ENCODE measurements at places on chromosomes 5 and 9.

GRCh38 chr5:178165581-178165980 lies 11.9 kb upstream of the NHP2 start:
- no peaks in the 10 kb centered on the region for H3K27me3 ChIP-seq
- H3K4me1 ChIP-seq: peaks cover 11% of the 10 kb centered on the region
- no peaks in the 10 kb centered on the region for H3K36me3 ChIP-seq

- no peaks in the 10 kb centered on the region for H3K27me3 ChIP-seq
- no peak overlapping the region for H3K4me3 ChIP-seq
- DNase-seq: peak; percentile 60
- no peak overlapping the region for H3K27ac ChIP-seq
Observed at GRCh38 chr5:126676195-126676624, 75.5 kb downstream of the PHAX start.

- no peak for DNase-seq
- no peaks in the 10 kb centered on the region for H3K36me3 ChIP-seq
- 0 out of 2 replicates have a peak, but pooled peaks cover 6% of the 10 kb centered on the region for H3K27me3 ChIP-seq
- no peak overlapping the region for H3K4me3 ChIP-seq
- peaks cover 7% of the 10 kb centered on the region for H3K4me1 ChIP-seq
- no peak overlapping the region for H3K27ac ChIP-seq
Observed at GRCh38 chr5:169354263-169354662, 53.3 kb upstream of the SLIT3 start.

DNA sequence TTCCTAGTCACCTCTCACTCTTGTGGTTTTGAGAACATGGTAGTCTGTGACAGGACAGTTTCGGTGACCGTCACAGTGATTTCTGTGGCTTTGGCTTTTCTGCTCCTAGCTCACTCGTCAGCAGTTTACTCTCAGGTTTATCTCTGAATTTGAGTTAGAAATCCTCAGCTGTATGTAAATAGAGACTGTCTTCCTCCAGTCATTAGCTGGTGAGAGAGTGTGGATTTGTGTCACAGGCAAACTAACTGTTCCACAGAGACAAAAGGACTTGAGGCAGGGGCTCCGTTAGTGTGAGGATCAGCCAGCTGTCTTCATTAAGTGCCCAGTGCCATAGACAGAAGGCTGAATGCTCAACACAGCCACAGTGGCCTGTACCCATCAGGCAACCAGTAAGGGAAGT lies 131.4 kb downstream of the CD180 start:
- no peak for DNase-seq
- H3K36me3 ChIP-seq: no peaks in the 10 kb centered on the region
- no peak overlapping the region for H3K4me3 ChIP-seq
- no peak overlapping the region for H3K27ac ChIP-seq
- peaks cover 27% of the 10 kb centered on the region for H3K27me3 ChIP-seq

- H3K4me1 ChIP-seq: peaks cover 17% of the 10 kb centered on the region
- H3K27me3 ChIP-seq: no peaks in the 10 kb centered on the region
- H3K4me3 ChIP-seq: no peak overlapping the region
- peaks cover 47% of the 10 kb centered on the region for H3K36me3 ChIP-seq
- H3K27ac ChIP-seq: peak overlapping the region; percentile 25
Observed at GRCh38 chr5:93592883-93593282, 9.9 kb downstream of the NR2F1 start.

DNA sequence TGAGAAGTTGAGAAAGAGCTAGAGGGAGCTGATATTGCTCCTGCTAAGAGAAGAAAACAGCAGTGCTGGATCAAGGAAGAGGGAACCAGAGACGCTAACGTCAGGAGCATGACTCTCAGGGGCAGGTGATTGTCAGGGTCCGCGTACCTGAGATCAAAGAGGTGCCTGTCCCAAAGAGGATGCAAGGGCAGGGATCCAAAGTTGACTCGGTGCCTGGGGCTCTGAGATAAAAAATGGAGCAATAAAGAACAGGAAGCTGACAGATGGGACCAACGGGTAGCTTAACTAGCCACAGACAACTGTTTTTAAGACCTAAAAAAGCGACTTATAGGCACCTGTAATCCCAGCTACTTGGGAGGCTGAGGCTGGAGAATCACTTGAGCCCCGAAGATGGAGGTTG lies 517.8 kb downstream of the IRX1 start:
- DNase-seq: no peak
- H3K4me3 ChIP-seq: no peak overlapping the region
- H3K4me1 ChIP-seq: no peaks in the 10 kb centered on the region

DNA sequence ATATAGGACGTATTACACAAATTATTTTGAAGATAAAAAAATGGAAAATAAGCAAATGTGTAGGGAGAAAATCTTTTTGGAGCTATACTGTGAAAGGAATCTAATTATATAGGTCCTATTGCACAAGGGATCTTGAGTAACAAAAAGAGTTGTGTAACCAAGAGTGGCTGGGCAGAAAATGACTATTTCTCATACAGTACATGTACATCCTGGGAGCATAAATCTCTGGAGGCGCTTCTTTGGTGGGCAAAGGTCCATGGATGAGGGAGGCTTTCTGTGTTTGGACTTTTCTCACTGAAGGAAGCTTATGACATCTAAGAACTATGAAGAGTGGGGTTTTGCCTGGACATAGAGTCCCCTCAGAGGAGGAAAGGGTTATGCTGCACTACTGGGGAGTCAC lies 29.8 kb downstream of the ANKS6 start:
- H3K27me3 ChIP-seq: no peaks in the 10 kb centered on the region
- H3K4me1 ChIP-seq: no peaks in the 10 kb centered on the region
- DNase-seq: no peak
- H3K4me3 ChIP-seq: no peak overlapping the region
- H3K27ac ChIP-seq: no peak overlapping the region
